ENCODE measurements at places on chromosomes 7 and 10. TPM values are rescaled to one million over a fixed set of nuclear protein-coding genes. Genes with fewer than 3 reads are reported as not detected.

GRCh38 chr7:66356277-66356721 is 151.2 kb downstream of the TPST1 start:
- no peak for DNase-seq

- DNase-seq: no peak
Measured at GRCh38 chr7:50362712-50363282, 58.3 kb downstream of the IKZF1 start.

DNA sequence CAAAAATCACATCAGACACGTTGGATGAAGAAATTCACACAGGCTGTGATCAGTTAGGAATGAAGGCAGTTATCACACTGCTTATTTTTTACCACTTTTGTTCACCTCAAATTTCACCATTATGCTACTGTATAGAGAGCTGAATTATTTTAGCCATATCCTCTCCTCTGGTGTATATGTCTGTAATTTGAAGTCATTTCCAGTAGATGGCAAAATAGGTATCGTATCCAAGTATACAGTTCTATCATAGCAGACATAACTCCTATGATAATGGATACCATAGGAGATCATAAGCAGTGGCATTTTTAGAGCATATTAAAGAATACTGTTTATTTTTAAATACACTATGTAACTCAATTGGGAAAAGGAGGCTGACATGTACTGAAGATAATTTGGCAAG is 909.7 kb downstream of the DNAJB9 start:
- DNase-seq: no peak

- no peak for DNase-seq
Measured at GRCh38 chr7:46230298-46230989, 309.4 kb upstream of the IGFBP3 start.

PAX4 gene
- not detected for total RNA-seq

EPHA1 gene
- total RNA-seq: 19.7 TPM

BMPER gene
- not detected for total RNA-seq
